ENCODE measurements at places on chromosomes 7 and 10.

DNA sequence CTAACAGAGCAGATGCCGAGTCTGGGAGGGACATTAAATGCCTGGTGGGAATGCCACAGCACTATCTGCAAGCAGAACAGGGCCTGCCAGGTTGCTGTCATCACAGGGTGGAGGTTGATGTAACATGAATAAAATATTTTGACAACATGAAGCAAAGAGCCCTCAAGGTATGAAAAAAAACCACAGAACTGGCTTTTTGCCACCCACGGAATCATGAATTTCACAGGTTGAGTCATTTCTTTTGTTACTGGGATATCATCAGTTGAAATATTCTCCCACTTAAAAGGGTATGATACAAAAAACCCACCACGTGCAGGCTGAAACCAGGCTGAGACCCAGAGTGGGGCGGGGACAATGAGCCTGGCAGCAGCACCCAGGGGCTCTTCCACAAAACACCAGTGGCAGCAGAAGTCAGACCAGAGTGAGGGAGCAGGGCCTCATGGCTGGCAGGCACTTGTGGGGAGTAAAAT is 220.1 kb downstream of the TNS3 start:
- no peak for DNase-seq

DNA sequence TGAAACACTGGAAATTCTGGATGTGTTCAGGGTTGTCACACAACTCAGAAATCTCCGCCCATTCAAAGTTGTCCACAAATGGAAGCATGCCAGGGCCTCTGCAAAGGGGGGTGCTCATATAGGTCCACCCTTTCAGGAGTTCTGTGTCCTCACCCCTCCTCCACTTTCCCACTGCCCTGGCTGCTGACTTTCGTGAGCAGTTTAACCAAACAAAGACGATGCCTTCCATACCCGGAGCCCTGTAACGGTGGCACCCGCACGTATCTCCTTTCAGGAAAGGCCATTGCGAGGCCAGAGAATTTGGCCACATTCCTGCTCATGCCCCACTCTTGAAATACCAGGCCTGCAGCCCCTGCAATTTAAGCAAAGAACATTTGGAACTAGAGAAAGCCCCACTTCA is 1.4 kb downstream of the CPXM2 start:
- DNase-seq, result no peak

DNA sequence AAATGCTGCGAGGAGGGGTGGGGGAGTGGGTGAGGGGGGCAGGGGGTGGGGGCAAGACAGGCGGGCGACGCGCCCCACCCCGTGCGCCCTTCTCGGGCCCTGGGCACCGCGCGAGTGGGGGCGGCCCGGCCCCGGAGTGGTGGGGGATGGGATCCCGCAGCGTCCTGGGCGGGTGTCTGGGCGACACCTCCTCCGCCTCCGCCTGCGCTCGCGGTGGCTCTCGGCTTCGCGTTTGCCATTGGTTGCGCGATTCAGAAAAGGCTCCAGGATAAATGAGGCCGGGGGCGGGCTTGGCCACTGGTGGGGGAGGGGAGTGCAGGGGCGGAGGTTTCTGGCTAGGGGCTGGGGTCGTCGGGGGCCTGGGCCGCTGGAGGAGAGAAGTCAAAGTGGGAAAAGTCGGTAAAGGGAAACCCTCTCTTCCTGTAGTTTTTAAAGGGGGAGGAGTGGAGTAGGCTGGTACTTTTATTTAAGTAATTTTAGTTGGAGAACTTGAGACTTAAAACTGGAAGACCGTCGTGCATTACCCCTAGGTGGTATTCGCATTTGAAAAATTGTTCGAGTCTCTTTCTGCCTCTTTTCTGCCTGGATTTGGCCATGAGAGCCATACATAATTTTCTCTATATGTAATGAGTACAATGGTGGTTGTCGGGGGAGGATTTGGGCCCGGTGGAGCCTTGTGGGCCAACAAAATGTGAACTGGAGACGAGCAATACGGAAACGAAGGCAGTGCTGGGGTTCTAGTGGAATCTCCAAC is 992 bp upstream of the IGF2BP3 start:
- no peak for DNase-seq

- DNase-seq, result no peak
These were observed 43.4 kb downstream of the GOT1 start for GRCh38 chr10:99387071-99387470.

GRCh38 chr7:132738254-132738653 is 162.0 kb upstream of the PLXNA4 start:
- no peak for DNase-seq

- DNase-seq, result no peak
These were observed 634.7 kb downstream of the ARL4A start for GRCh38 chr7:13322126-13322525.

GRCh38 chr7:12475362-12476063 is 71.8 kb upstream of the VWDE start:
- no peak for DNase-seq

DNA sequence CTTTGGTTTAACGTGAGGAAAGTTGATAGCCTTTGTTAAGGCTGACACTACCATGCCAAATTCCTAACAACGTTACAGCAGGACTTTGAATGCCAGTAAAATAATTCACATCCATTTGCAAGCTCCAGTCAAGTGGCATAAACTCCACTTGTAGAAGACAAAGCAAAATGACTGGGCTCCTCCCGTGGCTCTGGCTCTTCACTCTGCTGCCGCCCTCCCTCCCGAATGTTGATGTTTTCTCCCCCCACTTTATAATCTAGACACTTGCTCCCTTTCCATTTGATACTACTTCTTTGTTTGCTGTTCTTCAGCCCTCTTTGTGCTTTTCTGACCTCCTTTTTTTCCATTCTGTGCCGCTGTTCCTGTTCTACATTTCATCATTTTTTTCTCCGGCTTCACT is 22.8 kb upstream of the ITGB8 start:
- no peak for DNase-seq
